ENCODE measurements at places on chromosomes 3 and 15. TPM values are rescaled to one million over a fixed set of nuclear protein-coding genes. Genes with fewer than 3 reads are reported as not detected.

DNA sequence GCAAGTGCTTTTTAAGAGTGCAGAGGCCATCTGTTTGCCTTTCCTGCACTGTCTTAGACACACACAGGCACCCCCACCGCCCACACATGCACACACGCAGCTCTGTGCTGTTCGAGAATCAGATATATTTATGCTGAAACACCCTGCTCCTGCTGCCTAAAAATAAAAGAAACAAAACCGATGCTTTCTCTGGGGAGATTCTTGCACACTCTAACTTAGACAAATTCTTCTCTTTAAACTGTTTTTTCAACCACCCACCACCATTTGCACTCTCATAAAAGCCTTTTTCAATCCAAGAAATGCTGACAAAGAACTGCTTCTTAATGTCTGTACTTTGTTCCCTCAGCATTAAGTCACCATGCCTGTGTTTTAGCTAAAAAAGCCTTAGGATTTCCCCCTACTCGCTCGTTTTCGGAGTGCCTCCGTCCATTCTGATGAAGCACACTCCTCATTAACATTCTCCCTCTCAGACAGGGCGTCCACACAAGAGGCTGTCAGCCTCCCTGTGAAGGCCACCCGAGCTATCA, 26.2 kb downstream of the SLC12A8 start:
- ATAC-seq: no peak

- ATAC-seq: no peak
Observed at GRCh38 chr15:41789236-41789635, 15.0 kb downstream of the MAPKBP1 start.

DNA sequence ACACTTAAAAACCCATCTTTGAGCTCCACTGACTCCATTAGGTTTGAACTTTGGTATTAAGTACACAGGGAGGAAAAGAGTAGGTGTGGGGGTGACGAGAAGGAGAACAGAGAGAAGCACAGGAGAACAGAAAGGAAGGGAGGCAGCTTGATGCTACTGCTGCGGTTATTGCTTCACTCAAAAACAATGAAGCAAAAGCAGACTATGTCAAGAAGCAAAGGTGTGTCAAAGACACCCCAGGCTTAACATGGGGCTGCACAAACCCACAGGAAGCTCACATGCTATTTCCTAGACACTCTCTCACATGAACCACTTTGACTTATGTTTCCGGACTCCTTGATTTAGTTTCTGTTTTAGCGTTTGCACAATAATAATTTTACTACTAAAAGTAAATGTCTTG, 961.0 kb upstream of the CFAP20DC start:
- ATAC-seq: no peak

GRCh38 chr3:158768881-158769543, 32.8 kb upstream of the MFSD1 start:
- peak; percentile 42 for ATAC-seq

GRCh38 chr15:90818251-90819210, 49.9 kb upstream of the FURIN start:
- peak; percentile 24 for ATAC-seq

DNA sequence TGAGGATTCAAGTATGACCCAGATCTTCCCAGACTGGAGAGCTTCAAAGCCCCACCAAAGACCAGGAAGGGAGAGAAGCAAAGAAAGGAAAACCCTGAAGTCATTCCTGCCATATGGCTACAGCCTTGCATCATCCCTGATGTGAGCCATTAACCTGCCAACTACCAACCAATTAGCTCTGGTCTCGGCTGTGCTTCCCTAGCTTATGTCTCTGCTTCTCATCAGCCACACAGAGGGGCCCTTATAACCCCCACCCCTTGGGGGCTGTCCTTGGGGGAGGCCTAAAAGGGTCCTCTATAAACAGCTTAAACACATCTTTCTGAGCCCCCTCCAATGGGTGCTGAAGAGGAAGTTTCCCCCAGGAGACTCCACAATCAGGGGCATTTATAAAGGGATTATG, 52.8 kb downstream of the NOX5 start:
- no peak for ATAC-seq

- ATAC-seq: no peak
Observed at GRCh38 chr15:25687276-25687675, 175.9 kb downstream of the ATP10A start.

GRCh38 chr15:41695750-41696436, 35.7 kb downstream of the MGA start:
- peak; percentile 63 for ATAC-seq

DNA sequence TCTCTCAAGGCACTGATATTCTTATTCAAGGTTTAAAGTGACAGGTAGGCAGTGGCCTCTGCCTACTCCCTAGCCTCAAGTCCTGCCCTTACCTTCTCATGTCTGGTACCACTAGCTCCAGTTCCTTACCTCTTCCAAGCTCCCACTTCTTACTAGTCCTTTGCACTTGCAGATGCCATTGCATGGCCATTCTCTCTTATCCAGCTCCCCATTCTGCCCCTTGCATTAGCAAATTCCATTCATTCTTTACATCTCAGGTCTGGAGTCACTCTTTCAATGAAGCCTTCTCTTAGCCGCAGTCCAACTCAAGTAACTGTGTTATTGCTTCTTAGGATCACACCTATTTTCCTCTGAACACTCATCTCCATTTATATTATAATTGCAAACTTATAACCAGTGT, 807.1 kb downstream of the EDEM1 start:
- no peak for ATAC-seq

- no peak for ATAC-seq
Observed at GRCh38 chr3:89560568-89560967, 453.1 kb downstream of the EPHA3 start.

- ATAC-seq: no peak
Observed at GRCh38 chr3:107124885-107125284, 252.4 kb upstream of the CCDC54 start.

DNA sequence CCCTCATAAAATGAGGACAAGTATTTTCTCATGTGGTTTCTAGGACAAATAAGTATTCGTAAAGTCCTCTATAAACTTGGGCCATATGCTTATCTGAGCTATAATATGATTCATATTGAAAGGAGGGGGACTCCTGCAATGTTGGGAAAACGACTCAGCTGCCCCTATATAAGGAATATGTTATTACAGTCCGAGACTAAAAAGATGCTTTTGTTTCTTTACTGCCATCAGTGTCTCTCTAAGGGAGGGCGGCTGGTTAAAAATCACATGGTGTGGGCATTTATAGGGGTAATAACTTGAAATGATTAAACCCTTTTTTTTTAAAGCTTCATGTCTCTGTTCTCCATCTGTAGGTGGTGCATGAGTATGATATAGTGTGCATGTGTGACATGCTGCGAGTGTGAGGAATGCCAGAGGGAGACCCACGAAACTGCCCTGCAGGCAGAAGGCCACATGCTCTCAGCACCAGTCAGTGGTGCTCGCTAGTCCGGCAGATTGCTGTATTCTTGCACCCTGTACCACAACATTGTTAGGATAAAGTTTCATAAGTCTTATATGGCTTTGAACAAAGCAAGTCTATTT, 256.0 kb upstream of the CTDSPL start:
- no peak for ATAC-seq

DNA sequence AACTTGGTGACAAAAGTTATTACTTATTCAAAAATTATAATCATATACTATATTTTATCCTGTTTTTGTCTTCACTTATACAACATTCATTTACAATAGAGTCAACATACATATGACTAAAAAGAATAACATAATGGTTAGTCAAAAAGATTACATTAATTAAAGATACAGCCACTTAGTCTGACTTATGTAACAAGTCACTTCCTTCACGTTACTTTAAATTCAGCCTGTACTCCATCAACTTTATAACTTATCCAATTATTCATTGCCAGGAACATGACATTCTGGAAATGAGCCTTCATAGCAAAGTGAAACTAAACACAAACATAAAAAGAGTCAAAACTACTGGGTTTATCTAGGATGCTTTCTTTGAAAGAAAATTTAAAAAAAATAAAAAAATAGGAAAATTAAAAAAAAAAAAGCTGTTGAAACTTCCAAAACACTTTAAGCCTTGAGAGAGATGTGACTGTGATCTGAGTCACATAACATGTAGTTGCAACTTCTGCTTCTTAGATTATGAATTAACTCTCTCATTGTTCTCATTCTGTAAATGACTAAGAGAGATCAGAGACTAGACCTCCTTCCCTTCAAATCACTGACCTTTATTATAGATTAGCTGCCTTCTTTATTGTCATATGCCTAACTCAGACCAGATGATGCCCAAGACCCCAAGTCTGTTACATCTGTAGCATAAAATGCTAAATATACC, 107.8 kb downstream of the MYRIP start:
- ATAC-seq: peak; percentile 54

GRCh38 chr3:50673931-50674330, 796 bp upstream of the DOCK3 start:
- no peak for ATAC-seq

GRCh38 chr3:148605521-148605920, 92.2 kb upstream of the AGTR1 start:
- no peak for ATAC-seq

GRCh38 chr3:58384381-58385090, 49.1 kb downstream of the PDHB start:
- ATAC-seq: no peak

GRCh38 chr3:30476368-30477084, 129.9 kb upstream of the TGFBR2 start:
- ATAC-seq: peak; percentile 74

DNA sequence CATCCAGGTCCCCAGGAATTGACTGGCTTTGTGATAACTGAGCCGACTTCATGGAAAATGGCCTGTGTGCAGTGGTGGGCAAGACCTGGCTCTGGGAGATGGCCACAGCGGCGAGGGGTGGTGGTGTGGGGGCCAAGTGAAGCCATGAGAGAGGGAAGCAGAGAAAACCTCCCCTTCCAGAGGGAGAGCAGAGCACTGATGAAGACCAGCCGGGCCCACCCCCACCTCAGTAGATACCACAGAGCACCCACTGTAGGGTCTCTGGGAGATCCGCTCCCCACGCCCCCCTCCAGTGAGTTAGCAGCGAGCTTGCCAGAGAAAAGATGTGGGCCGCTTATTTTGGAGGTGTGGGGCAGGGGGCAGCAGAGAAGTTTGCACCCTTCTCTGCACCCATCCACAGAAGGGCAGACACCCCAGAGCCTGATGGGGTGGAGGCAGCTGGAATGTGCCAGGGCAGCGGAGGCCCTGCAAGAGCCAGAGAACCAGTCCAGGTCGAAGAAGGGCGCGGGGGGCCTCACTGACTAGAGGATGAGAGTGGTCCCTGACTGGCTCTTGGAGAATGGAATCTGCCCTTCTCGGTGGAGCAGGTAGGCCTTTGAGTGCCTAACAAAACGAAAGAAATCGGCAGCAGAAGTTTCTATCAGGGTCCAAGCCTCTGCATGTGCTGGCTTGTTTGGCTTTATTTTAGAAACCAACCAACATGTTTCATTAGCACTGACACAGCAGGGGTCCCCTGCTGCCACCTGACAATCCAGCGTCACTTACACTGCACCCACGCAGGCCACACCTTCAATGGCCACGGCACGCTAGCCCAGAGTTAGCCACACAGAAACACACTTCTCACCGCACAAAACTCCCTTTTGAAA, 28.3 kb downstream of the MELTF start:
- peak; percentile 31 for ATAC-seq

GRCh38 chr15:66284271-66284670, 9.1 kb upstream of the DIS3L start:
- ATAC-seq: no peak

GRCh38 chr15:29140475-29141307, 128.9 kb downstream of the NSMCE3 start:
- no peak for ATAC-seq

DNA sequence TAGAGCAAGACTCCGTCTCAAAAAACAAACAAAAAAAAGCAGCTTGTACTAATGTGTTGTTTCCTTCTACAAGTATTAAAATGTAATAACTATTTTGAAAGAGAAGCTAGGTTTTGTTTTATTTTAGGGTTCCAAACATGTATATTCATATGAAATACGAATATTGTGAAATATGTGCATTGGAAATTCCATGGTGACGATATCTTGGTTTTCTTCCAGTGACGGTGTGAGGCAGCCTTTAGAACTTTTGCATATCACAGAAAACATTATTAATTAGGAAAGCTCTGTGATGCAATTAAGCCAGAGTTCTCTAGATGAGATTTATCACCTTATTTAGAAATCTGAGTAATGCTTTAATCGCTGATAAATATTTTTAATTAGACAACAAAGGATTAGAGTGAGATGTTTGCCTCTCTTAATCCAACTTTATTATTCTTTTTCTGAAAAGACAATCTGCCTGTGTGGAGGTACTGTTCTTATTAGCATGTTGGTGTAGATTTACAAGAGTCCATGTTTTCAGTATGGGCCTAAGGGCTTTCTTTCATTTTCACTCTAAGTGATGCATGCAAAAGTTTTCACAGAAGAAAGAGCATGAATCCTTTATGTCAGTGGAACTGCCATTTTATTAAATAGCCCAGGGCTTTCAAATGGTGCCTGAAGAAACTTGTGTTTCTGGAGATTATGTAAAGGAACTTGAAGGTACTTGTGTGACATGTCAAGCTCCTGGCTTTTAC, 37.7 kb upstream of the SAMMSON start:
- no peak for ATAC-seq

DNA sequence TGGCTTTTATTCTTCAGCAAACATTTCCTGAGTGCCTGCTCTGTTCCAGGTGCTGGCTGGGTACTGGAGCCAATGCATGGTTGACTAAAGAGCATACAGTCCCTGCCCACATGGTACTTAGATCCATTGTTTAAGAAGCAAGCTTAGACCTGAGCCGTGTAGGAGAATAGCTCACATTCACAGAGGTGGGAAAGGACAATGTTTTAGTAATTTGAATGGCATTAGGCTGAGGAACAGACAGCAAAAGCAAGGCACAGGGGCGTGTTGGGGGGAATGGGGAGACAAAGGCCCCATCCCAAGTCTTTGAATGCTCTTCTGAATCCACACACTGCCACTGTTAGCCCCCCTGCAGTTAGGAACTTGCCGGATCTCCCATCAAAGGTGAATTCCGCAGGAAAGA, 388.2 kb upstream of the RGMA start:
- peak; percentile 96 for ATAC-seq

- peak; percentile 98 for ATAC-seq
Observed at GRCh38 chr3:76063019-76063418, 277.7 kb upstream of the ZNF717 start.

DNA sequence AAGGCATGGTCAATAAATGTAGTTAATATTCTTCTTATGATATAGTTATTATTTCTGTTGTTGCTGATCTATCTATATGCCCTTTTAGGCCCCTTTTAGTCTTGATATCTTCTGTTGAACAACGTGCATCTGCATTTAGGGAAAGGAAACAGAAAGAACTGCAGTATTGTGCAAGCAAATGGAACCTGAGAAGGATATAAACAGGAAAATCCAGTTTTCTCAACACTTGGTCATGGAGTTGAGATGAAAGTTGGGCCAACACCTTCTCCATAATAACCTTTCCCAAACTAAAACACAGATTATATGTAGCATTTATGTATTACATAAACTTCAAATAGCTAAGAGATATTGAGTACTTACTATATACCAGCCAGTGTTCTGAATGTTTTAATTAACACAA, 179.7 kb downstream of the ADAMTS9 start:
- ATAC-seq: peak; percentile 74

GRCh38 chr15:58466566-58466965, 34.8 kb downstream of the LIPC start:
- ATAC-seq: no peak

WDR93 gene
- not detected for total RNA-seq

TRIM42 gene
- total RNA-seq: not detected

STRIT1 gene
- total RNA-seq: not detected

MESP2 gene
- total RNA-seq: 0.40 TPM

FRMD5 gene
- 0.20 TPM for total RNA-seq

TIGIT gene
- 0.08 TPM for total RNA-seq

CHRNA5 gene
- 4.3 TPM for total RNA-seq

SLC24A5 gene
- total RNA-seq: not detected

GJD2 gene
- total RNA-seq: not detected

FSD2 gene
- not detected for total RNA-seq

ASTE1 gene
- total RNA-seq: 4.8 TPM

Data from esophagus mucosa (tissue), 1 donor.